ENCODE measurements at places on chromosomes 16 and 17.

DNA sequence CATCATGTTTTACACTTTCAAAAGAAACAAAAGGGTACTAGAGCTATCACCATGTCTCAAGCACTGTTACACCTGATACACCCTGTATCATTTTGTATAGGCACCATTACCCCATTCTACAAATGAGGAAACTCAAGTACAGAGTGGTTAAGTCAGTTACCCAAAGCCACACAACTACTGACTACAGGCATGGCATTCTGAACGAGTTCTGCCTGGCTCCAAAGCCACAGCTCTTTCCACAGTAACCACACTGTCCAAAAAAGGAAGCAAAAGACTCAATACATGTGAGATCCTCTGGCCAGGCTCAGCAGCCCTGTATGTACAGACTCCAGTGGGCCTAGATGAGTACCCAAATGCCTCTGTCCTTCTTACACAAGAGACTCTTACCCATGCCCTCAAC lies 4.7 kb downstream of the DYNC1LI2 start:
- DNase-seq: peak; percentile 7

- DNase-seq: peak; percentile 61
Measured at GRCh38 chr17:61862975-61863800, at the start of gene BRIP1. Gene BRIP1, minus strand, starts transcription at chr17:61863528. Its CDS starts 1,989 bp downstream, at chr17:61861539.

- DNase-seq: no peak
Measured at GRCh38 chr16:52537516-52537915, 9.4 kb downstream of the TOX3 start.

GRCh38 chr16:56409195-56409594 lies 16.1 kb downstream of the AMFR start:
- no peak for DNase-seq

DNA sequence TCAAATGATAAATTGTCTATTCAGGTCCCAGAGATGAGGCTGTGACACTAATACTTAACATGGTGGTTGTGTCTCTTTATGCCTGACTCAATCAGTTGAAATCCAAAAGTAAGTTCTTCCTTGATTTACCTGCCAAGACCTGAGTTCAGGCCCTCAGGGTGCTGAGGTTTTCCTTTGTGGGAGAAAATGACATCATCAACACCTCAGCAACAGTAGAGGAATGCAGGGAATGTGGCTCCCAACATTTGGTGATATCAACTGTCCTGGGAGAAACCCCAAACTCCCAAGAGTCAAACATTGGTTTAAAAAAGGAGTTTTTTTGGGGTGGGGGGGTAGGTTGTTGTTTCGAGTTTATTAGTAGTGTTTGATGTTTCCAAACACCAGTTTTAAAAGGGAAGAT lies 14.7 kb downstream of the RNF43 start:
- no peak for DNase-seq

GRCh38 chr16:29825145-29826044 lies 5.1 kb downstream of the MVP start:
- no peak for DNase-seq

DNA sequence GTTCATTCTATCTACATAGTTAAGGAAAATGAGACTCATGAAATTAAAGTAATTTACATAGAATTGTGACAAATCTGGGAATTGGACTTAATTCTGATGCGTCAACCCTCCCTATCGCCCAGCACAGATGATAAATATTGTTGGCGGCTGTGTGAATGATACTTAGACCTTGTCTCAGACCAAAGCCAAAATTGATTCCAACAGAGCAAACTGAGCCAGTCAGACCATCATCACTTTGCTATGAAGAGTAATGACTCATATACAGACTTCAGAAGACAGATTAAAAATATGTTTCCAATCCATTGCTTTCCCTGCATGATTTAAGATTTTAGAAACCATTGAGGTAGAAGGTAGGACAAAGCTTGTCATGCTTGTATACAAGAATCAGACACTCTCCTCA lies 1156.7 kb upstream of the CDH8 start:
- no peak for DNase-seq

GRCh38 chr17:67879662-67880061 lies 54.4 kb downstream of the BPTF start:
- DNase-seq: no peak

- DNase-seq: no peak
Measured at GRCh38 chr16:6633456-6633855, 699.2 kb upstream of the RBFOX1 start.

- no peak for DNase-seq
Measured at GRCh38 chr17:44273607-44274006, 5.7 kb upstream of the SLC4A1 start.

DNA sequence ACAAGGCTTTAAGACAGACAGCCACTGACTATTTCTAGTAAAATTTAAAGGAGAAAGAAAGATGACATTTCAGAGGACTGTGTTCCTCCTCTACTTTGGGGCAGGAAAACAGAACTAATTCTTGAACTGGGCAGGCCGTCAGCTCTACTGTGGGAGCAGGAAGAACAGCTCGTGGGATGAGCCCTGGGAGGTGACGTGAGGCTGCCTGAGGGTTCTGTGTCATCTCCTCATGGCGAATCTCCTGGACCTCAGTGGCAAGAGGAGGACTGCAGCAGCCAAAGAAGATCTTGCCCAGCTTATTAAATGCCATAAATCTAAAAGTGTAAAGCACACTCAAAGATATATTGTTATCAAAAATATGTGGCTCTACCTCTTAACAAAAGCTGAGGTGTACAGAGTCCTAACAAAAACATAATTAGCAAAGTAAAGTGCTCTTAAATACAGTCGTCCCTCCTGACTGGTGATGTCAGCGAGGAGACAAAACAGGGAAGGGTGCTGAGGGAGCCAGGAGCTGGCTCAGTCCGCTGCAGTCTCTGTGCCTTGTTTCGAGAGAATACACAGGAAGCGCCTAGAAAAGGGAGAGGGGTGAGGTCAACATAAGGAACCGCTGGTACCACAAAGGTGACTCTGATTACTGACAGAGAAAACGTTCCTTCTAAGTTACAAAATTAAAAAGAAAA lies 58.0 kb downstream of the CREBBP start:
- DNase-seq: no peak

- DNase-seq: no peak
Measured at GRCh38 chr17:44911133-44912001, 3.9 kb downstream of the GFAP start.

GRCh38 chr16:84773312-84773711 lies 46.5 kb upstream of the CRISPLD2 start:
- no peak for DNase-seq

GRCh38 chr17:48624544-48625494 lies 1.3 kb downstream of the HOXB9 start:
- no peak for DNase-seq

DNA sequence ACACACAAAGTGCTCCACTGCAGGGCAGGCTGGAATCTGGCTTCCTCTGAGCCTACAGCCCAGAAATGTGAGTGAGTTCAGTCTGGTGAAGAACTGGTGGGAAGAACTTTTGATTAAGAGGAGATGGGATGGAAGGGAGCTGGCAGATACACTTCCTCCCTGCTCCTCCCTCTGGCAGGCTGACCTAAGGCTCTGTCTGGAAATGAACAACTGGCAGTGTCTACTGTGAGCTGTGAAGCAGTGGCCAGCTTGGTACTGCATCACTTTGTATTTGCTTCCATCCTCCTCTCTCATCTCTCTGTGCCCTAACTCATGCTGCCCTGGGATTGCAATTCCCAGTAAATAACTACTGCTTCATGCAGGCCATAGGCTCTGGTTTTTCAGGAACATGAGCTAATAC lies 45.6 kb downstream of the MAF start:
- no peak for DNase-seq

- no peak for DNase-seq
Measured at GRCh38 chr17:57370619-57371018, 114.3 kb downstream of the MSI2 start.

DNA sequence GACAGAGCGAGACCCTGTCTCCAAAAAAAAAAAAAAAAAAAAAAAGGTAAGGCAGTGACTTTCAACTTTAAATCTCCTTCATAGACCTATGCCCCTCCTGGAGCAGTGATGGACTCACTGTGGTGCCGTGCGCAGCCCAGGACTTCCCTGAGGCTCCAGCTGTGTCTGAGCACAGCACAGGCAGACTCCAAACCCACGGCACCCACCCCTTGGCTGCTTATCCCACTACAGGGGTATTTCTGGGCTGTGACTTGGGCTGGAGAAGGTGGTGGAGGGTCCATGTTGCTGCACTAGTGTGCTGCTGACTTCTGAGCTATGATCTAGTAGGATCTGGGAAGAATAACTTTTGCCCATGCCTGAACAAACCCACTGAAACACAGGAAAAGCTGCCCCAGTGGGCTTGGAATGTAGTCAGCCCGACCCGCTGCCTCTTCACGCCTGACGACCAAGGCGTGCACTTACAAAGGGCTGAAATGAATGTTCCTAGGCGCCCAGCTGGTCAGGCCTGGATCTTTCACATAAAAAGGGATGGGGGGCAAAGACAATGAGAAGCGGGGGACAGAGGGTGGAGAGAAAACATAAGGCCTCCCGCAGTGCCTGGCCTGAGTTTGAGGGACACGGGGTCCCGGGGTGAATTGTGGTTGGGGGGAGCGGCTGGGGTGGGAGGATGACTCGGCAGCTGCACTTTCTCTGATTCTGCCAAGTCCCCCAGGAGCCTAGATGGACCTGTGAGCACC lies 83.0 kb downstream of the IRF8 start:
- DNase-seq: no peak

GRCh38 chr16:19655242-19655777 lies 62.7 kb downstream of the KNOP1 start:
- no peak for DNase-seq

DNA sequence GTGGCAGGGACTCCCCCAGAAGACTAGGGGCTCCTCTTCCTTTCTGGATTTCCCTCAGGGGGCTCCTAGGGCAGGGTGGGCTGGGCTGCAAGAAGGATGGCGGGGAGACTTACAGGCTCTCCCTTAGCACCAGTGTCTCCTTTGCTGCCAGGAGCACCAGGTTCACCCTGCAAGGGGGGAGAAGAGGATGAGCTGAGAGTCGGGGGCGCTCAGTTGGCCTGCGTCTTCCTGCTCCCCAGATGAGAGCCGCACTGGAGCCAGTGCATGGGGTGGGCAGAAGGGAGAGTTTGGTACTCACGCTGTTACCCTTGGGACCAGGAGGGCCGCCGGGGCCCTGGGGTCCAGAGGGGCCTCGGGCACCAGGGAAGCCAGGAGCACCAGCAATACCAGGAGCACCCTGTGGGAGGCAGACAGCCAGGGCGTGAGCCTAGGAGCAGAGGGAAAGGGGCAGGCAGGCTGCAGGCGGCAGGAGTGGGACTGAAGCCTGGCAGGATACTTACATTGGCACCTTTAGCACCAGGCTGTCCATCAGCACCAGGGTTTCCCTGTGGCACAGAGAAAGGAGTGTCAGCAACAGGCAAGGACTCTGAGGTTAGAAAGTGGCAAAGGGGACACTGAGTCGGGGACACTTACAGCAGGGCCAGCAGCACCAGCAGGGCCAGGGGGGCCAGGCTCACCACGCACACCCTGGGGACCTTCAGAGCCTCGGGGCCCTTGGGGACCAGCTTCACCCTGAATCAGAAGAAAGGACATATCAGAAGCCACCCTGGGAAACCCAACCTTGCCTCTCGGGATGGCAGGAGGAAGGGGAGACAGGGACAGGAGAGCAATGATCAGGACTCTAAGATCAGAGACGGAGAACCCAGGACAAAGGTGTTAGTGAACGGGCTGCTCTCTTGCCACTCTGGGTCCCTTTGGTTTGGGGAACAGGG lies 6.2 kb downstream of the COL1A1 start:
- DNase-seq: no peak

GRCh38 chr16:84371553-84371865 lies 3.2 kb downstream of the ATP2C2 start:
- no peak for DNase-seq

DNA sequence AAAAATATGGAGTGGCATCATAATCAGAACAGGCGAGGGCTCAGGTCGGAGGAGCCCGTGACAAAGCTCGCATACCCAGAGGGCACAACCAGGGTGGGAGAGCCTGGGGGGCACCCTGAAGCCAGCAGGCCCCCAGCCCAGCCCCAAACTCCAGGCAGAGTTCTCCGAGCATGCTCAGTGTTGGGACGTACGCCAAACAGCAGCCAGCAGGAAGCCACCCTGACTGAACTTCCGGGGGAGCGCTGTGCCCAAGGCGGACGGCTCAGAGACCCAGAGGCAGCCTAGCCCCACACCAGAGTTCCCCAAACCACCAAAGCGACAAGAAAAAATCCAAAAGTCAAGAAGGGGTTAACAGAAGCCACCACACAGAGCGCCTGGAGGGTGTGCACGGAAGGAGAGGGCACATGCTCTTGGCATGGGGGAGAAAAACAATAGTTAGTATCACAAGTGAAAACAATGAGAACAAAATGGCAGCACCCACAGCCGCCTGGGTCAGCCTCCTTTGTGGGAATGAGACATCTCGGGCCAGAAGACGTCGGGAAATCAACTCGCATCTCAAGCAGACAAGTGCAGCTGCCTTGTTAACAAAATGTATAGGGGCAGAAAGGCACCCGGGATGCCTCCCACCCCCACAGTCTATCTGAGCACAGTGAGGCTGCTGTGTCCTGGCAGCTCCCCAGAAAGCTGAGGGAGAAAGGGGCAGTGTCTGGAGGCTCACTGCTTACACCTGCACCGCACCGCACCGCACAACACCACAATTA lies 11.9 kb downstream of the EXOC7 start:
- no peak for DNase-seq

- DNase-seq: no peak
Measured at GRCh38 chr17:965311-965989, 14.1 kb downstream of the NXN start.

- DNase-seq: no peak
Measured at GRCh38 chr16:3401719-3402397, 843 bp downstream of the ZNF174 start.

- DNase-seq: peak; percentile 51
Measured at GRCh38 chr17:10192972-10193371, 5.4 kb downstream of the GAS7 start.

- no peak for DNase-seq
Measured at GRCh38 chr16:4378161-4378666, 6.6 kb downstream of the VASN start.

All from AG04449 (cell line).